ENCODE measurements at places on chromosomes 4 and X. TPM values are rescaled to one million over a fixed set of nuclear protein-coding genes. Genes with fewer than 3 reads are reported as not detected.

Gene CLDN34
- not detected for total RNA-seq

GRCh38 chr4:146235654-146236177, 21.4 kb downstream of the REELD1 start:
- no peak for DNase-seq

DNA sequence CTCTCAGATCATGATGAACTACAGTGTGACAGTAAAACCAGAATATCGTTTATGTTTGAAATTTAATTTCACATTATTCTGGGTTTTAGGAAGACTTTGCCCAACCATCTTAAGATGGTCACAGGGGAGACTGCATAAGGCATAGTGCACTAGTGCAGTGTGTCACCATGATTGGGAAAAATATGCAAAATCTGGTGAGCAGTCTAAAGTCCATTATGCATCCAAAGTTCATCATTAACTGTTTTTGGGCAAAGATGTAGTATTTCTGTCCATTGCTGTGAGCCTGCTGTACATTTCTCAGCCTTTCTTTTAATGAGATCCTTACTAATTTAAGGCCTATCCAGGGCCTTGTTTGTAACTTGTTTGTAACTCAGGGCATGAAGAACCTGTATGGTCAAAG, 11.3 kb upstream of the MFAP3L start:
- no peak for DNase-seq

Gene MAEA
- total RNA-seq: 65.1 TPM

Gene ZAR1
- total RNA-seq: not detected

DNA sequence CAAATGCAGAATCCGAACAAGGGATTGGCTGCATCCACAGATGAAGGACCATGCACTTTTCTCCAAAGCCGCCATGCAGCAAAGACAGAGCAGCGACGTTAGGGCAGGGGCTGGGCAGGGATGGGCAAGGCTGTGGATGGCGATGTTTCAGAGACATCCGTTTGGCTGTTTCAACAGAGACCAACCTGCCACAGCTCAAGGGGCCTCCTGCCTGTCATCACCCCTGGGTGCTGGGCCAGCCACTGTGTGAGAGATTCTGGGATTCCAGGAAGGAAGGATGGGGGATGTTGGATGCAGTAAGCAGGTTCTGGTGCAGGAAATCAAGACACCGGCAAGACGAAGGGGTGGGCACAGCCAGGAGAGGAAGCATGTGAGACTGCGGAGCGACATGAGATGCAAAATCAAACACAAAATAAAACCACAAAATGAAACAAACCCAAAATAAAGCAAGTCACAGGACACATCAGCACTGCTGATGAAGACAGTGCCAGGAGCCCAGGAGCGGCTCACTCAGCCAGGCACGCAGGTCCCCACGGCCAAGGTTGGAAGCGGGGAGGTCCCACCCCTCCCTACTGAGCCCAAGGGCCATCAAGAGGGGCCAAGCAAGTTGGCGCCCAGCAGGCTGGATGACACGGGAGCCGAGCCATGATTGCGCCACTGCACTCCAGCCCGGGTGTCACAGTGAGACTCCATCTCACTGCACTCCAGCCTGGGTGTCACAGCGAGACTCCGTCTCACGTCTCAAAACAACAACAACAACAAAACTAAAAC, 68.1 kb downstream of the FAM53A start:
- DNase-seq: no peak

DNA sequence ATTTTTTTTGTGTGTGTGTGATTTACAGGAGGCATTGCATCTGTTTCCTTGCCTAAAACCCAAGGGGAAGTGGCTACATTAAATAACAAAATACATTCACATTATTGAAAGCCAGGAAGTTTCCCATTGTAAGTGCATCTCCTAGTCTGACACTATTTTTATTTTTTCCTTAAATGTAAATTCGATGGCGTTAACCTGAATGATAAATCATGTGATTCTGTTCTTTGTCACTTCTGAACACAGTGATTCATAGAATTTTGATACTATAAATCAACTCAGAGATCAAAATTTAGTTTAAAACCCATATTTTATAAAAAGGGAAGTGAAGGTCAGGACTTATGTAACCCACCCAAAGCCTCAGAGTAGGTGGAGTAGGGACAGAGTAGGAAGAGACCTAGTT, 258.1 kb downstream of the GABRG1 start:
- DNase-seq: no peak

DNA sequence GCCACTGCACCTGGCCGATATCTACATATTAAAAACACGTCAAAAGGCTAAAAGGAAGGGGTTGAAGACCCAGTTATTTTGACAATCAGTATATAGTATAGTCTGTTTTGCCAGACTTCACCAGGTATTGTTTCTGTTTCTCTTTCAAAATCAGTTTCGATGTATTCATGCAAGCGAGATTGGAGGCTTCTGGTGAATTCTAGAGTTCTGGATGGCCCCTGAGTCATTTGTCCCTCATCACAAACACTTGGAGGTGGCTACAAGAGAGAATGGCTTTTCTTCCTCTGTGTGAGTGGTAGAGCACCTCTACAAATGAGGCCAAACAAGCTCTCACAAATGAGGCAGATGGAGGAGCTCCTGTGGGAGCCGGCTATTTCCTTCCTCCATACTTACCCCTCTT, 68.6 kb upstream of the ADGRG2 start:
- DNase-seq: no peak

Gene MAGEB4
- not detected for total RNA-seq

Gene SSX2B
- not detected for total RNA-seq

All from activated CD8-positive, alpha-beta T cell treated with anti-CD3 and anti-CD28 coated beads, Interleukin-2, amount 10 ng/mL, durations not matched to agents 7 days and 5 days (primary cell).